ENCODE measurements at places on chromosomes 11 and 22. TPM values are rescaled to one million over a fixed set of nuclear protein-coding genes. Genes with fewer than 3 reads are reported as not detected.

The FOLR1 gene
- total RNA-seq, result not detected

- H3K4me3 ChIP-seq, result no peak overlapping the region
- H3K4me1 ChIP-seq, result peaks cover 55% of the 10 kb centered on the region
- DNase-seq, result no peak
- H3K36me3 ChIP-seq, result peaks cover 36% of the 10 kb centered on the region
These were observed 96.0 kb downstream of the ETS1 start for GRCh38 chr11:128491195-128491936.

- no peak for DNase-seq
- no peak overlapping the region for H3K4me3 ChIP-seq
- no peaks in the 10 kb centered on the region for H3K36me3 ChIP-seq
- peaks cover 10% of the 10 kb centered on the region for H3K27me3 ChIP-seq
These were observed 1.9 kb downstream of the GDPD4 start for GRCh38 chr11:77299528-77299993.

GRCh38 chr11:77502346-77502905 lies 28.5 kb upstream of the PAK1 start:
- DNase-seq, result no peak
- H3K27ac ChIP-seq, result no peak overlapping the region
- H3K4me1 ChIP-seq, result peaks cover 8% of the 10 kb centered on the region
- no peak overlapping the region for H3K4me3 ChIP-seq
- peaks cover 34% of the 10 kb centered on the region for H3K27me3 ChIP-seq
